ENCODE measurements at places on chromosomes 7 and 10. TPM values are rescaled to one million over a fixed set of nuclear protein-coding genes. Genes with fewer than 3 reads are reported as not detected.

MALRD1 gene
- not detected for total RNA-seq

LLCFC1 gene
- not detected for total RNA-seq

CCL24 gene
- not detected for total RNA-seq

GRM3 gene
- not detected for total RNA-seq

CFAP69 gene
- total RNA-seq: 1.3 TPM

SEPTIN7 gene
- total RNA-seq: 244 TPM

STEAP4 gene
- total RNA-seq: not detected

Measured in bladder microvascular endothelial cell (primary cell).